ENCODE measurements at places on chromosomes 16 and 17. TPM values are rescaled to one million over a fixed set of nuclear protein-coding genes. Genes with fewer than 3 reads are reported as not detected.

GRCh38 chr17:5444209-5444608 is 5.3 kb upstream of the C1QBP start:
- no peak for DNase-seq

- no peak for DNase-seq
Observed at GRCh38 chr17:732902-733720, 715 bp downstream of the TLCD3A start.

GRCh38 chr17:62625870-62626200 is 1.6 kb upstream of the MRC2 start:
- no peak for DNase-seq

DNA sequence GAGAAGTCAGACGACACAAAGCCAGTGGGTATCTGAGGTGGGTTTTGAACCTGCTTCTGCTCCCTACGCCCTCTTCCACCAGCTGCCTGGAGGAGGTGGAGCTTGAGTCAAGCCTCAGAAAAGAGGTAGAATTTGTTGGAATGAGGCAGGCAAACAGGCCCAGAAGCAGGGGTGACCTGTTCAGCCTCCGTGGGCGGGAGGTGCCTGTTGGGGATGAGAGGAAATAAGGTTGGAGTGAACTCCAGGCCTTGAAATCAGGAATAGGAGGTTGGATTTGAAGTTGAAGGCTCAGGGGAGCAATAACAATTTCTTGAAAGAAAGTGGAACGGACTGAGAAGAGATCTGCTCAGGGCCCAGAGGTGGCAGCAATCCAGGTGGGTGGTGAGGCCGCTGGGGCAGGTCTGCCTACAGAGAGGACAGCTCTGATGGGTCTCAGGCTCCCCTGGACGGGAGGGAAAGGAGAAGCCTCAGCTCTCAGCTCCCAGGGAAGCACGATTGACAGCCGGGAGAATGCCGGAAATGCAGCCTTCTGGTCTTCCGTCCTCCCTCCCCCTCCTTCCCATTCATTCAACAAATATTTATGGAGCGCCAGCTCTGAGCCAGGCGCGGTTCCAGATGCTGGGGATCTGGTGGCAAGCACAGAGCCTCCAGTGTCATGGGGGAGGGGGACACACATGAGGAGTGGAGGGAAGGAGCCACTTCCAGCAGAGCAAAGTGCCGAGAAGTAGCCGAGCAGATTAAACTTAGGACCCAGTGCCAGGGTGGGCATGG is 61.9 kb upstream of the CIBAR2 start:
- DNase-seq, result no peak

GRCh38 chr16:58062821-58063220 is 37.3 kb downstream of the MMP15 start:
- DNase-seq, result no peak

INCA1 gene
- total RNA-seq, result 0.37 TPM

DNA sequence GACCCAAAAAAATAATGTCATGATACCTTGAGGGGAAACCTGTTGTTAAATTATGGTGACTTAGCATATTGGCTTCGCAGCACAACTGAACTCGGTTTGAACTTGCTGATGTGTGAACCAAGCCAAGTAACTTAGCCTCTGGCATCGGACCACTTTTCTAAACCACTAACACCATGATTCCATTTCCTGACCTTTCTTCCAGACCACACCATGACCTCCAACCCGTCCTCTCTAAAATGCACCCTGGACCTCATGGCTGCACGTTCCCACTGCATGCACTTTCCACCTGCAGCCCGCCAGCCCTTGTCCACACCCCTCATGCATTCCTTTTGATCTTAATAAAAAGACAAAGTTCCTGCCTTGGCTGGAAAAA is 29.3 kb downstream of the DYNLRB2 start:
- DNase-seq, result no peak

C17orf58 gene
- total RNA-seq, result 45.8 TPM

- no peak for DNase-seq
Observed at GRCh38 chr16:27566417-27566816, 16.5 kb downstream of the KATNIP start.

ANKRD13B gene
- 21.8 TPM for total RNA-seq

SHMT1 gene
- total RNA-seq, result 42.4 TPM

DNA sequence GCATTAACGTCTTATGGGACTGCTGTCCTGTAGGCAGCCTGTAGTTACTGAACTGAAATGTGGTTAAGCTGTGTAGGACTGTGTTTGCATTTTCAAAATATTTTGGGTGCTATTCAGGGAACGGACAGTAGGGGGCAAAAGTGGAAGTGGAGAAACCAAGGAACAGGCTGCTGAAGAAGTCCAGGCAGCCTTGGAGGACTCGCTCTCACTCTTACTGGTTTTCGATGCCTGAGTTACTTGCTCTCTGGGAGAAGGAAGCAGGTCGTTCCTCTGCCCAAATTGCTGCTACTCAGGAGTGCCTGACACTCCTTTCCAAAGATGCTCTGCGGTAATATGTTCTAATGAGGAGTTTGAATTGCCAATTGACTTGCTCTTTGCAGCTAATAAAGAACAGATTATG is 64.5 kb upstream of the RBFOX1 start:
- no peak for DNase-seq

DNA sequence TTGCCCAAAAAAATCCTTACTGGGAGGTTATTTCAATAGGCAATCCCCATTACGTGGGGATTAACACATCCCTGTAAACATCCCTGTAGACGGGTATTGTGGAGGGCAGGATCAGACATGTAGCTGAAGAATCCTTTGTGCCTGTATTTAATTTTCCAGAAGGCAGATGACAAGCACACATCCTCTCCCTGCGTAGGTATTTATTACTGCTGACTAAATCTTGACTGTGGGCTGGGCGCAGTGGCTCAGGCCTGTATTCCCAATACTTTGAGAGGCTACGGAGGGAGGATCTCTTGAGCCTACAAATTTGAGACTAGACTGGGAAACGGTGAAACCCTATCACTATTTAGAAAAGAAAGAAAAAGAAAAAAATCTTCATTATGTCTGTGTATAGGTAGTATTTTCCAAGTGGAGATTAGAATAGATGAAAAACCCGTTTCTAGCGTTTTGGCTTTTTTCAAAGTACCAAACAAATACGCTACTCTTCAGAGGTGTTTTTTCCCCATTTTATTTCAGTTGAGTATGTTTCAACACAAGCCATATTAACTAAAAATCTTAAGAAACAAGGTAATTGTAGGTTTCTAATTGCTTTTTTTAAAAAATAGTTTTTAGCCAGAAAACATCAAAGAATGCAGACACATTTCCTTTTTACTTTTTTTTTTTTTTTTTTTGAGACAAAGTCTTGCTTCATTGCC is 1.5 kb upstream of the MARF1 start:
- no peak for DNase-seq

TP53TG3C gene
- total RNA-seq, result not detected

C1QTNF8 gene
- not detected for total RNA-seq

All from CD8-positive, alpha-beta memory T cell (primary cell).